CD4-positive, CD25-positive, alpha-beta regulatory T cell (primary cell): ENCODE measurements at places on chromosomes 11 and 22. TPM values are rescaled to one million over a fixed set of nuclear protein-coding genes. Genes with fewer than 3 reads are reported as not detected.
A peak's percentile ranks its signal among the peaks of the same experiment; 100 is the strongest.

GRCh38 chr22:30469165-30469564, 2.7 kb downstream of the SEC14L3 start:
- DNase-seq, result no peak

DNA sequence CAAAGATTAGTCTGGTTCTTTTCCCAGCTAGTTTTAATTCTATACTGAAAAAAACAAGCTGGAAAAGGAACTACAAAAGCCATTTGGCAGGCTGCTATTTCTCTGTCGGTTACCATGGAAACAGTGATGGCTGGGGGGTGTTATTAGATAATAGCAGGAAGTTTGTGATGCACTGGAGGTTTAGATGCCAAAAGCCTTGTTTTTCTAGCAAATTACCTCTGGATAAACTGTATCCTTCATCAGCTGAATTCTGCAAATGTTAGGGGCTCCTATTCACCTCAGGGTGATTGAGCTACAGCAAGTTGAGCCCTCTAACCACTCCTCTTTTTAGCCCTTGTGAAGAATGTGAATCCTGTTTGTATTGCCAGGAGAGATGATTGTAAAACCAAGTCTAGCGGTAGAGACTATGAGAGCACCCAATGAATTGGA, 25.2 kb downstream of the ALKBH3 start:
- no peak for DNase-seq

DNA sequence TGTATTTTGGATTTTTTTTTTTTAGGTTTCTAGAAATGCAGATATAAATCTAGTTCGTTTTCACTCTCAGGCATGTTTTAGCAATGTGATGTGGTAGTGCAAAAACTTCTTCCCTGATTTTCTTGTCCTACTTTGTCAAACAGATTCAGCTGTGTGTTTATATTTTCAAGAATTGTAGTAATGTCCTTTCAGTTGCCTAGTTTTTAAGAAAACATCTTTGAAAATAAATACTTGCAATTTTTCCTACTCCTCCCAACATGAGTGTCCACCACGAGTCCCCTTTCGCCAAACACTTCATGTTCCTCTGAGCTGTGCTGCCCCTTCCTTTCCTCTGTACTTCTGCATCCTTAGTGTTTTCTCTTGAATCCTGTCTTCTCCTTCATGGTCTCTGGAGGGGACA, 686.9 kb downstream of the NTM start:
- no peak for DNase-seq

- no peak for DNase-seq
Observed at GRCh38 chr11:34680206-34680605, 59.3 kb downstream of the EHF start.

Gene OTOG
- not detected for polyA plus RNA-seq

Gene LRRC74B
- not detected for polyA plus RNA-seq

Gene BRSK2
- 0.09 TPM for polyA plus RNA-seq

GRCh38 chr11:76768909-76769560, 14.1 kb upstream of the TSKU start:
- no peak for DNase-seq

Gene MRTFA
- polyA plus RNA-seq, result 13.4 TPM

GRCh38 chr11:132844956-132845696, 687.2 kb downstream of the OPCML start:
- DNase-seq, result no peak

- DNase-seq, result peak; percentile 8
Observed at GRCh38 chr11:86446163-86446923, 71.7 kb downstream of the CCDC81 start.

Gene DEUP1
- polyA plus RNA-seq, result not detected

DNA sequence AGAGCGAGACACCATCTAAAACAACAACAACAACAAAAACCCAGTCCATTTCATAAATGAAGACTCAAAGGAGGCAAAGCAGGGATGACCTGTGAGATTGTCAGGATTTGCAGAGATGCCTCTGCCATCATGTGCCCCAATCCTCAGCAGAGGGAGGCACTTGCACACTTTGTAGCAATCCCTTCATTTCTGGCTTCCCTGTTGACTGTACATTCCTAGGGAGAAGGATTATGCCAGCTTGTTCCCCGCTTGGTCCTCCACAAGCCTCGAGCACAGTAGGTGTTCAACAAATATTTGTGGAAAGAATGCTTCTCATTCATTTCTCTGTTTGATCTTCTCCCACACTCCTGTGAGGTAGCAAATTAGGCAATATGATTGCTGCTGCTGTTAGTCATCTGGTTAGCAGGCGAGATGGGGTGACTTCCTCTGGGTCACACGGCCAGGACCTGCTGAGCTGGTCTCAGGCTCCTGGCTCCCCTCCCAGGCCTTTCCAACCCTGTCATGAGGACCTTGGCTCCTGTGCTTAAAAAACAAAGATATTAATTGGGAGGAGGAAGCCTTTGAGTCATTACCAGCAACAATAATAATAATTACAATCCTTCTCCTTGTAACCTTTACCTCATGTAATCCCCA, 34.1 kb downstream of the LIF start:
- DNase-seq, result no peak

GRCh38 chr11:70661761-70662501, 263.6 kb downstream of the CTTN start:
- DNase-seq, result no peak

- peak; percentile 41 for DNase-seq
Observed at GRCh38 chr11:96219981-96220623, 122.9 kb downstream of the MAML2 start.

Gene ARCN1
- 169 TPM for polyA plus RNA-seq

- no peak for DNase-seq
Observed at GRCh38 chr22:33300165-33300564, 242.0 kb upstream of the SYN3 start.

- DNase-seq, result no peak
Observed at GRCh38 chr11:15883455-15883920, 472.9 kb downstream of the SOX6 start.

- no peak for DNase-seq
Observed at GRCh38 chr11:128424271-128424711, 163.1 kb downstream of the ETS1 start.

DNA sequence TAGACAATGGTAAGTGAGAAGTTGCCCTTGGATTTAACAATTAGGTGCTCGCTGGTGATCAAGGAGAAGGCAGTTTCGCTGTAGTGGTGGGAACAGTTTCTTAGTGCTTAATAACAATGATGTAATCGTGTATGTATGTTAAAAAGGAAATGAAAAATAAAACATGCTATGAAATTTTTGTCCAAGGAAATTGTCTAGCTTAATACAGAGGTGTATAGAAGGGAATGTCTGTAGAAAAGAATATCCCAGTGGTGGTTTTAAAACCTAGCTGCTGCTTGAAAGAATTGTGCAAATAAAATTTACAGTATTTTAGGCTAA, 53.1 kb downstream of the SWAP70 start:
- DNase-seq, result no peak
